Forelimb muscle (tissue), 1 donor: ENCODE measurements at places on chromosomes 1 and 21. TPM values are rescaled to one million over a fixed set of nuclear protein-coding genes. Genes with fewer than 3 reads are reported as not detected.
A peak's percentile ranks its signal among the peaks of the same experiment; 100 is the strongest.

DNA sequence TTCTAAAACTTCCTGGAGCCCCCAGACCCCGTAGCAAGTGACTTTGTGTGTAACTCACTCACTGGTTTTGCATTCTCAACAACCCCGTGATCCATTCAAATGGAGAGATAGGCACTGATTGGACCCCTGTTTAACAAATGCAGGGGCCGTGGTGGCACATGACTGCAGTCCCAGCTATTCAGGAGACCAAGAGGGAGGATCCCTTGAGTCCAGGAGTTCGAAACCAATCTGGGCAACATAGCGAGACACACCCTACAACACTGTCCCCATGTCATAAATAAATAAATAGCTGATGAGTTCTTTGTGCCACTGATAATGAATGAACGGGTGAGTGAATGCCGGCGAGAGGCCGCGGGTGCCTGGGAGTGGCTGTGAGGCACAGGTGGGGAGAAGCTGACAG, 59.4 kb upstream of the PAX7 start:
- DNase-seq: no peak

DNA sequence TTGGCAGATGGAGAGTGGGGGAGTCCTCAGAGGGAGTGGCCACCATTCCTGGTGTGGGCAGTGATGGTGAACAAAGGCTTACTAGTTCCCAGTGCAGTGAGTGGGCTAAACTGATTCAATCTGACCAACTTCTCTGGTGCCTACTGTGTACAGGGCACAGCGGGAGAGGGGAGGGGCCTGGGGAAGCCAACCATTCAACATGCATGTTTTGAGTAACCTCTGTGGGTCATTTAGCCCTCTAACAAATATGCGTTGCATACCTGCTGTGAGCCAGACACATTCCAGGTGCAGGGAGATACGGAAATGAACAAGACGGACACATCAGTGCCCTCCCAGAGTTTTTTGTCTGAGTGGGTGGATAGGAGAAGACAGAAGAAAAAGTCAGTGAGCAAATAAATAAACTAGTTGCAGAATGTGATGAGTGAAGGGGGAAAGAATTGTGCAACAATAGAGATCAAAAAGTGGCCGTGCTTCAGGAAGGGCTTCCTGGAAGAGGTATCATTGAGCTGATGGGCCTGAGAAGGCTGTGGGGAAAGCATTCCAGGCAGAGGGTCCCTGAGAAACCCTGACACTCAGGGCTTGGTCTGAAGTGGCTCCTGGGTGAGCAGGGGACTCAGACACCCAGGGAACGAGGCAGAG, 78.8 kb downstream of the EPHB2 start:
- no peak for DNase-seq

ASPM gene
- polyA plus RNA-seq: 8.7 TPM

GRCh38 chr1:96995351-96995750, 273.8 kb downstream of the PTBP2 start:
- DNase-seq: no peak

PIP5K1A gene
- polyA plus RNA-seq: 36.6 TPM

- no peak for DNase-seq
Measured at GRCh38 chr1:207672522-207673130, 27.7 kb downstream of the CR1L start.

DNA sequence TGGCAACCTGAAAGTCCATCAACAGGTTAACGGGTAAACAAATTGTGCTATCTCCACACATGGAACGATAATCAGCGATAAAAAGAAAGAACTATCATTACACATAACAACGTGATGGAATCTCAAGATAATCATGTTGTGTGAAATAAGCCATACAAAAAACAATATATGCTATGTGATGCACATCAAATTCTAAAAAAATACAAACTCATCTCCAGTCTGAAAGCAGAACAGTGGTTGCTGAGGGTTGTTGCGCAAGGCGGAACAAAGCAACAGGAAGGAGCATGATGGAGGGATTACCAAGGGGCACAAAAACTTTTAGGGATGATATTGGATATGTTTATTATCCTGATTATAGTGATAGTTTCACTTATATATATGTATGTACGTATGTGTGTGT, 324.8 kb downstream of the VAV3 start:
- DNase-seq: no peak

KLF17 gene
- 0.13 TPM for polyA plus RNA-seq

HAO2 gene
- polyA plus RNA-seq: 0.14 TPM

IFNAR2 gene
- 10.0 TPM for polyA plus RNA-seq

- DNase-seq: no peak
Measured at GRCh38 chr1:199474738-199475137, 552.8 kb upstream of the NR5A2 start.

- DNase-seq: no peak
Measured at GRCh38 chr1:29333008-29333407, 96.7 kb downstream of the PTPRU start.

DYRK3 gene
- polyA plus RNA-seq: 3.6 TPM

DNA sequence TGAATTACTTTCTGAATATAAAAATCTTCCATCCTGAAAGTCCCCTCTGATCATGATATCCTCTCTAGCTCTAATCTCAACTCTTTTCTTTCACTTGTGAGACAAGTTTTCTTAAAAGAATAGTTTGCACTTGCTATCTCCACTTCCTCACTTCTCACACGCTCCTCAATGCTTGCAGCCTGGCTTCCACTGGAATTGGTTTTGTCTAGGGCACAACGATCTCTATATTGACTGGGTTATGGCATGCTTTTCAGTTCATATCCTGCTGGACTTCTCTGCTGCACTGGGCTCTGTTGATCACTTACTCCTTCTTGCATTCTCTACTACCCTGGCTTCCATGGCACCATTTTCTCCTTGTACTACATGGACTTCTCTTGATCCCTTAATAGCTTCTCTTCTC, 474 bp downstream of the FCRLA start:
- no peak for DNase-seq

- DNase-seq: no peak
Measured at GRCh38 chr1:40886318-40887011, 24.3 kb upstream of the CITED4 start.

TSTD1 gene
- polyA plus RNA-seq: 23.6 TPM

SPRR2E gene
- polyA plus RNA-seq: not detected

DNA sequence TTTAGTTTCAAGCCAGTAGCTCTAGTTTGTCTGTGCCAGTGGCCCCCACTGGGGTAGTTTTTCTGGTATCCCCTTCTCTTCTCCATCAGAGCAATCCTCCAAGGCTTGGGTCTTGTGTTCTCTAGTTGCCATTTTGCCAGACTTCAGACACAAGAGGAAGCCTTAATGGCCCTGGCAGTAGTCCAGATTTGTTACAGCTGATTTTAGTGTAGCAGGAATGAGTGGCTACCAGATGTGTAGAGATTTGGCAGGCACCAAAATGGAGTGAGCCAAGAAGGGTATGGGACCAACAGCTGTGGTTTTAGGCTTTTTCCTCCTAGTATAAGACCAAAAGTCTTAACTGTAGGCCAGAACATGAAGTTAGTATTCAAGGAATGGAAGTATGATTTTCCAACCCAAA, 56.8 kb downstream of the ACP6 start:
- peak; percentile 14 for DNase-seq

DNA sequence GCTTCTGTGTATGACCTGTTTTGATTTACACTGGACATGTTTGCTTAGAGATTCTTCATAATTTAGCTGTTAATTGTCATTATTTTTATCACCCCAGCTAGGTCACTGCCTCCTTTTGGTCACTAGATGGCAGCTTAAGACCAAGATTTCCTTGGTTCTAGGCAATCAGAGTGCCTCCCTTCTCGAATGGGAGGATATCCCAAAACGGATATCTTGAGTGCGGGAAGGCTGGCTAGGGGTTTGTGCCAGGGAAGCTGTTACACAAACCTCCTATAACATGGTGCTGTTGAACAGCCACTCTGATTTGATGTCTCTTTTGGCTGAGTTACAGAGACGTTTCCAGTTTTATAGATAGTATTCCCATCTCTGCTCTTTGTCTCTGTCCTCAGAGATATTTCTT, 283.5 kb downstream of the S1PR1 start:
- no peak for DNase-seq
